Endodermal cell (in vitro differentiated cells): ENCODE measurements at places on chromosomes 6 and 20. TPM values are rescaled to one million over a fixed set of nuclear protein-coding genes. Genes with fewer than 3 reads are reported as not detected.

The TCP11 gene
- not detected in 2 replicates for total RNA-seq

GRCh38 chr20:64114356-64114971 lies 7.1 kb upstream of the NPBWR2 start:
- H3K4me3 ChIP-seq, result no peak overlapping the region
- H3K4me1 ChIP-seq, result no peaks in the 10 kb centered on the region
- peak; percentile 29 for DNase-seq
- H3K27ac ChIP-seq, result no peak overlapping the region
- no peaks in the 10 kb centered on the region for H3K36me3 ChIP-seq
- H3K27me3 ChIP-seq, result no peaks in the 10 kb centered on the region

The CPNE5 gene
- total RNA-seq, result 0.14 and 0.26 TPM in 2 replicates

The RAMACL gene
- total RNA-seq, result 1.5 and 2.5 TPM in 2 replicates

- H3K4me3 ChIP-seq, result no peak overlapping the region
- no peaks in the 10 kb centered on the region for H3K36me3 ChIP-seq
- peak overlapping the region; percentile 69 for H3K27ac ChIP-seq
- H3K27me3 ChIP-seq, result no peaks in the 10 kb centered on the region
- DNase-seq, result peak; percentile 62
Measured at GRCh38 chr6:170480050-170480692, 72.9 kb downstream of the PSMB1 start.

DNA sequence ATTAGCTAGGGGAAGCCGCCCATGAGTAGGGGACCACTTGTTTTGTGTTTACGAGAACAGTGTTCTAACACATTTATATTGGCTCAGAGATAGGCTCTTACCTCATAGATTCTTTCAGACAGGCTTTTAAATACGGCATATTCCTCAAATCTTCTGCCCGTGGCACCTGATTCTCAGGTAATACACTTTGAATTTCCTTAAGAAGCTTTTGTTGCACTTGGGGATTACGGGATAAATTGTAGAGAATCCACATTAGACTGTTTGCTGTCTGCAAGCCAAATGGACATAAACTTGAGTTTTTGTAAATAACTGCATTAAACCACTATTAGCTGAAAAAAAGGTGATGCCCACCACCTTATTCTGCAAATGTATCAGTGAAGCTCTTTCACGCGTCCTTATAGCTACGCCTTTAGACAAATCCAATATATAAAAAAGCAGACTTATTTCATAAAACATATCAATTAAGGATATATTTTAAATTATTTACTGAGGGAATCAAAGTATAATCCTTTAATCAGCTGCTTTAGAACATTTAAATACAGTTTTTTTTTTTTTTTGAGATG lies 14.8 kb downstream of the CYP24A1 start:
- no peak overlapping the region for H3K4me3 ChIP-seq
- DNase-seq, result no peak
- H3K4me1 ChIP-seq, result no peaks in the 10 kb centered on the region

DNA sequence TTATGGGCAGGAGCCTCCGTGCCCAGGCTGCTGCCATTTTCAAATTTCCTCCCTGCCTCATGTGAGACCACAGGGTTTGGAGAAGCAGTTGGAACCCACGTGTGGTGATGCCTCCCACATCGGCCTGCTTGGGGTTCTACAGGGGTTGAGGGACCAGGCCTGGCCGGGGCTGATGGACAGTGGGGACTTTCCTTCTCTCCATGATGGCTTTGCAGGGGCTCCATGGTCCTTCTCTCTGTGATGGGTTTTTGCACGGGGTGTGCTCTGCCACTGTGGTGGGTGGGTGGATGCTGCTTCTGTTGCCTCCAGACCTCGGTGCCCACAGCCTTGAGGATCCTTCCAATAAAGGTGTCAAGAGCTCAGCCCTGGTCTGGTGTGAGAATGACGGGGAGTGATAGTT lies 54.4 kb downstream of the ADNP start:
- no peaks in the 10 kb centered on the region for H3K4me1 ChIP-seq
- no peak for DNase-seq
- no peak overlapping the region for H3K4me3 ChIP-seq

GRCh38 chr20:35059110-35059509 lies 33.5 kb downstream of the TRPC4AP start:
- no peak overlapping the region for H3K27ac ChIP-seq
- peaks cover 46% of the 10 kb centered on the region for H3K36me3 ChIP-seq
- no peaks in the 10 kb centered on the region for H3K4me1 ChIP-seq
- H3K4me3 ChIP-seq, result no peak overlapping the region
- no peak for DNase-seq

The PABPC1L gene
- 77.3 to 129 TPM (median 123 TPM) in 3 replicates for total RNA-seq

DNA sequence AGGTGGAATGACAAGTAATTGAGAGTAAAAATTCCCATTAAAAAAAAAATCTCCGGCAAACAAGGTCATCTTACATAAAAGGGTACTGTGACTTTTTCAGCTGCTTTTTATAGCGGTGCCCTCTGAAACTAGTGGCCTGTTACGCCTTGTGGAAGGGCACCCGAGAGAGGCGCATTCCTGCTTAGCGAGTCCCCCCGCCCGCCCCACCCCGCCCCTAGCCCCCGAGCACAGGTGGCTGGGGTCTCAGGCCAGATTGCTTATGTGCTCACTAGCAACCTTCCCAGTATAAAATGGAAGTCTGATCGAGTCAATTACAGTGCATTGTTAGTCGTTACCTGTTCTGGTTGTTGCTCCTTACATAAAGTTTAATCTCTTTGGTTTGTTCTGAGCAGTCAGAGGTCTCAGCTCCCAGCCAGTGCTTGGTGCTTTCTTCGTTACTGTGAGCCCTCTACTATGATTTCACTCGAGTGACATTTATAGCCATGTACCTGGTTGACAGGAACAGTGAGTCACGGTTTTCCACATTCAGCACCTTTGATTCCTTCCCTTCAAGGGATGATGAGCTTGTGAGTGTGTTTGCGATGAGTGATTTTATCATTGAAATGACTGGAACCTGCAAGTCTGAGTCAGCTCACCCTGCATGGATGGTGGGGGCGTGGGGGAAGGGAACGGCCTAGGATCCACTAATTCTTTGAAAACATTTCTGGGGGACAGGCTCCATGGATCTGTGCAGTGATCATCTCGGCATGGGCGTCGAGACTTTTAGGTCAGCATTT lies 47.6 kb downstream of the ZDHHC14 start:
- no peak overlapping the region for H3K27ac ChIP-seq
- DNase-seq, result no peak
- no peaks in the 10 kb centered on the region for H3K4me1 ChIP-seq
- H3K27me3 ChIP-seq, result no peaks in the 10 kb centered on the region
- H3K4me3 ChIP-seq, result no peak overlapping the region
- H3K36me3 ChIP-seq, result no peaks in the 10 kb centered on the region

GRCh38 chr6:139271056-139271455 lies 20.7 kb downstream of the TXLNB start:
- no peak overlapping the region for H3K4me3 ChIP-seq
- DNase-seq, result no peak
- H3K27ac ChIP-seq, result no peak overlapping the region
- H3K27me3 ChIP-seq, result no peaks in the 10 kb centered on the region
- H3K4me1 ChIP-seq, result no peaks in the 10 kb centered on the region
- H3K36me3 ChIP-seq, result no peaks in the 10 kb centered on the region

DNA sequence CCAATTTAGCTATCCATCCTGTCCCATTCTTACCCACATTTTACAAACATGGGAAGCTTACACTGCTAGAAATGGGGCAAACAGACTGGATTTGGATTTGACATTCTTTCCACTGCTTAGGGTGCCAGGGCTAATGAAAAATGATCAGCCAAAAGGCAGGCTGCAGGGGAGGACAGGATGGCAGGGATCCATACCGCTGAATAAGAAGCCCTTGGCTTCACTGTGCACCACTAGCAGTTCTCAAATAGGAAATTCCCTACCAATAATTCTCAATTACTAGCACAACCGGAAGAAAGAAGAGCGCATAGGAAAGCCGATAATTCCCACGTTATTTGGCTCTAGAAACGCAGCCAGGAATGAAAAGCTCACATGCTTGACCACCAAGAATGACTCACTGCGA lies 73.1 kb downstream of the NDUFAF5 start:
- no peaks in the 10 kb centered on the region for H3K36me3 ChIP-seq
- no peaks in the 10 kb centered on the region for H3K4me1 ChIP-seq
- no peak overlapping the region for H3K4me3 ChIP-seq
- H3K27ac ChIP-seq, result no peak overlapping the region
- H3K27me3 ChIP-seq, result peaks cover 82% of the 10 kb centered on the region

- H3K4me1 ChIP-seq, result no peaks in the 10 kb centered on the region
- peaks cover 56% of the 10 kb centered on the region for H3K36me3 ChIP-seq
- DNase-seq, result peak; percentile 35
- H3K4me3 ChIP-seq, result no peak overlapping the region
- no peaks in the 10 kb centered on the region for H3K27me3 ChIP-seq
Measured at GRCh38 chr20:58700121-58700821, 7.7 kb downstream of the NPEPL1 start.

The FHL5 gene
- total RNA-seq, result not detected in 3 replicates

- H3K4me3 ChIP-seq, result no peak overlapping the region
- H3K36me3 ChIP-seq, result no peaks in the 10 kb centered on the region
- no peaks in the 10 kb centered on the region for H3K4me1 ChIP-seq
- peaks cover 83% of the 10 kb centered on the region for H3K27me3 ChIP-seq
- peak; percentile 67 for DNase-seq
Measured at GRCh38 chr6:43243664-43244321, 512 bp downstream of the TTBK1 start.

GRCh38 chr6:19070520-19070919 lies 683.4 kb downstream of the RNF144B start:
- no peak overlapping the region for H3K4me3 ChIP-seq
- H3K4me1 ChIP-seq, result no peaks in the 10 kb centered on the region
- DNase-seq, result no peak
- H3K27me3 ChIP-seq, result no peaks in the 10 kb centered on the region
- H3K36me3 ChIP-seq, result no peaks in the 10 kb centered on the region

GRCh38 chr6:131787079-131787478 lies 20.7 kb upstream of the ENPP1 start:
- no peaks in the 10 kb centered on the region for H3K27me3 ChIP-seq
- no peak for DNase-seq
- H3K4me1 ChIP-seq, result no peaks in the 10 kb centered on the region
- H3K36me3 ChIP-seq, result no peaks in the 10 kb centered on the region
- H3K27ac ChIP-seq, result no peak overlapping the region

- H3K27ac ChIP-seq, result no peak overlapping the region
- H3K36me3 ChIP-seq, result no peaks in the 10 kb centered on the region
- DNase-seq, result no peak
- no peak overlapping the region for H3K4me3 ChIP-seq
- no peaks in the 10 kb centered on the region for H3K4me1 ChIP-seq
- H3K27me3 ChIP-seq, result no peaks in the 10 kb centered on the region
Measured at GRCh38 chr20:51059862-51060261, 37.0 kb upstream of the KCNG1 start.

GRCh38 chr20:32902456-32903420 lies 44.0 kb downstream of the EFCAB8 start:
- no peak overlapping the region for H3K27ac ChIP-seq
- no peaks in the 10 kb centered on the region for H3K4me1 ChIP-seq
- no peaks in the 10 kb centered on the region for H3K36me3 ChIP-seq
- no peak overlapping the region for H3K4me3 ChIP-seq
- DNase-seq, result peak; percentile 81

GRCh38 chr6:5695260-5696245 lies 311.2 kb downstream of the NRN1 start:
- H3K27ac ChIP-seq, result no peak overlapping the region
- H3K4me1 ChIP-seq, result no peaks in the 10 kb centered on the region
- no peaks in the 10 kb centered on the region for H3K36me3 ChIP-seq
- DNase-seq, result no peak

The HLA-DPB1 gene
- total RNA-seq, result 18.9 to 20.6 TPM (median 19.8 TPM) in 3 replicates

- H3K4me3 ChIP-seq, result no peak overlapping the region
- no peak overlapping the region for H3K27ac ChIP-seq
- H3K36me3 ChIP-seq, result no peaks in the 10 kb centered on the region
- no peaks in the 10 kb centered on the region for H3K4me1 ChIP-seq
- DNase-seq, result no peak
Measured at GRCh38 chr6:165205632-165206031, 103.8 kb downstream of the C6orf118 start.

The KCNS1 gene
- total RNA-seq, result 1.5 and 1.8 TPM in 2 replicates

GRCh38 chr6:158786645-158787304 lies 32.4 kb downstream of the EZR start:
- no peak overlapping the region for H3K4me3 ChIP-seq
- H3K36me3 ChIP-seq, result peaks cover 88% of the 10 kb centered on the region
- no peak overlapping the region for H3K27ac ChIP-seq
- peak; percentile 40 for DNase-seq
- no peaks in the 10 kb centered on the region for H3K27me3 ChIP-seq

DNA sequence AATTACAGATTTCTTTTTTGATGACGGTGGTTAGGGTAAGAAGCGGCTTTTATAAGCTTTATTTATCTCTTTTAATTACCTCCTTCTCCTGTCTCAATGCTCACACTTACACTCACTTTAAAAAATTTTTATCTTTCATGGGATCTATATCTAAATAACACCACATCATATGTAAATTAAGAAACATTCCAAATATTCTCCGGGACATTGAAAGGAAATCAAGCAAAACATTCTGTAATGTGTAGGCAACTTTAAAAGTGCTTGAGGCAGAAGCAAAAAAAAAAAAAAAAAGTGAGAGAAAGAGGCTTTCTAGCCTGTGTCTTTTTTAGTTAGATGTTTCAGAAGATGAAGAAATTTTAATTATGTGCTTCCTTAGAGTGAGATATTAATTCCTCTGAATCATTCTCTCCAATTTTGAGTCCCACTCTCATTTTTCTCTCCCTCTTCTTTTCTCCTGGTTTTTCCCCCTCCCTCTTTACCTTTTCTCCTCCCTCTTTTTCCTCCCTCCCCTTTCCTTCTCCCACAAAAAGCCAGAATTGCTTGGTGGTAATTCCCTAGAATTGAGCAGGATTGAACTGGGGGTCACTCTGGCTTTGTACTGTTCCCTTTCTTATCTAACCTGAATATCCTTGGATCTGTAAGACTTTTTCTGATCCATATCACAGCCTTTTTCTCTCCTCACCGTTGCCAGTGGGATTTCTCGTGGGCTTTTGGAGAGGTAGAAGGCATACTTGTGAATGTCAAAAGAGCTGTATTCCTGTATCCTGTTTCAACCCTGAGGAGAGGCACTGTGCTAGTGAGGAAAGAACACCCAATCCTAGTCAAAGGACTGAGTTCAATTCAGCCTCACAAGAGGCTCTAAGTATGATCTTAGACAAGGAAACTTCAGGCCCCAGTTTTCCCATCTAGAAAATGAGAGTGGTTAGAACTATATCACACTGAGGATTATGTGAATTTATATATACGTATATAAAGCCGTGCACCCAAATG lies 30.4 kb downstream of the KCNQ5 start:
- no peak overlapping the region for H3K4me3 ChIP-seq
- no peaks in the 10 kb centered on the region for H3K4me1 ChIP-seq
- no peak overlapping the region for H3K27ac ChIP-seq
- no peaks in the 10 kb centered on the region for H3K27me3 ChIP-seq
- no peaks in the 10 kb centered on the region for H3K36me3 ChIP-seq
- no peak for DNase-seq

The C4B gene
- 3.5 to 5.5 TPM (median 5.0 TPM) in 3 replicates for total RNA-seq

- peaks cover under 1% of the 10 kb centered on the region for H3K27me3 ChIP-seq
- no peaks in the 10 kb centered on the region for H3K4me1 ChIP-seq
- H3K4me3 ChIP-seq, result no peak overlapping the region
- DNase-seq, result peak; percentile 39
Measured at GRCh38 chr6:36688739-36689075, 8.9 kb upstream of the RAB44 start.

- no peaks in the 10 kb centered on the region for H3K27me3 ChIP-seq
- no peak overlapping the region for H3K4me3 ChIP-seq
- no peaks in the 10 kb centered on the region for H3K36me3 ChIP-seq
- H3K27ac ChIP-seq, result no peak overlapping the region
- H3K4me1 ChIP-seq, result no peaks in the 10 kb centered on the region
Measured at GRCh38 chr6:153564803-153565202, 433.7 kb upstream of the RGS17 start.

- H3K4me3 ChIP-seq, result no peak overlapping the region
- no peak overlapping the region for H3K27ac ChIP-seq
- no peaks in the 10 kb centered on the region for H3K27me3 ChIP-seq
- DNase-seq, result no peak
- H3K4me1 ChIP-seq, result no peaks in the 10 kb centered on the region
- H3K36me3 ChIP-seq, result peaks cover 5% of the 10 kb centered on the region
Measured at GRCh38 chr6:157061770-157062594, 261.3 kb downstream of the TMEM242 start.

The SGK2 gene
- total RNA-seq, result 0.61 and 1.6 TPM in 2 replicates

The CGA gene
- total RNA-seq, result not detected in 3 replicates
